ENCODE measurements at places on chromosomes 12 and 14. TPM values are rescaled to one million over a fixed set of nuclear protein-coding genes. Genes with fewer than 3 reads are reported as not detected.
A peak's percentile ranks its signal among the peaks of the same experiment; 100 is the strongest.

EML1 gene
- total RNA-seq: 10.0 TPM

DCAF4 gene
- 7.7 TPM for total RNA-seq

MIA2 gene
- 19.8 TPM for total RNA-seq

DNA sequence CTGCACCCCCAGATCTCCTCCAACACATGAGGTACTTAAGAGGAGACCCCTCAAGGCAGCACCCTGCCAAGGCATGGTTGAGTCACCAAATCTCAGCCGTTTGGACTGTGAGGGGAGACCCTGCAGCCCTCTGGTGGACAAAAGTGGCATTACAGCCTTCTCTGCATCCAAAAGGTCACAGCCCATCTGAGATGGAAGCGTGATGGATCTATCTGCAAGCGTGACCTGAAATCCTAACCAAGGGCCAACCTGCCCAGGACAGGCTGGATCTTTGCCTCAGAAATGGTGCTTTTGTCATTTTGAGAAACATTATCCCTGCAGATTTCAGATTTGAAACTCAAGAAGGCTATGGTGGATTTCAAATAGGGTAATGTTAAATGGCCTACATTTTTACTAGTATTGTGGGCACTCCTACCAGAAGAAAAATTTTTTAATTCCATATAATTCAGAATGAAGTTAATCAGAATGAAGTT lies 23.7 kb upstream of the DHRS4 start:
- H3K27me3 ChIP-seq: peaks cover 2% of the 10 kb centered on the region
- DNase-seq: peak; percentile 88
- no peak overlapping the region for H3K4me3 ChIP-seq

DNA sequence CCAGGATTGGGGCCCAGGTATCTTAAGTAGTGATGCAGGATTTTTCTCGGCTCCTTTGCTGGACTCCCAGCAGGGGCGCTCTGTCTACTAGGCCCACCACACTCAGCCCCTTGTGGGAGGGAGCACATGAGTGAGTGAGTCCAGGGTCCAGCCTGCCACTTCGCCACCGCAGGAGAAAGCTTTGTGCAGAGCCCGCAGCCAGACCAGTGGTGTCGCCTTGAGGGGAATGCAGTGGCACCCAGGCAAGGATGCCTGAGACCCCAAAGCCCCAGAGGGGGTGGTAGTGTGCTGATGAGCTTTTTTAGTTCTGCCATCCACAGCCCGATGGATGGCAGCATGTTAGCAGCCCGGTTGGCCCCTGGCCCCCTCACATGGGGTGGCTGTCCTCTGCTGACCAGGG lies 5.4 kb upstream of the MRPS35 start:
- H3K27ac ChIP-seq: no peak overlapping the region
- no peaks in the 10 kb centered on the region for H3K4me1 ChIP-seq
- H3K4me3 ChIP-seq: no peak overlapping the region
- peaks cover 2% of the 10 kb centered on the region for H3K27me3 ChIP-seq
- no peaks in the 10 kb centered on the region for H3K36me3 ChIP-seq
- DNase-seq: peak; percentile 21

Measured in endothelial cell (in vitro differentiated cells).